ENCODE measurements at places on chromosomes 11 and 22. TPM values are rescaled to one million over a fixed set of nuclear protein-coding genes. Genes with fewer than 3 reads are reported as not detected.

Gene FOSL1
- 124 TPM for total RNA-seq

Gene CPT1B
- total RNA-seq: 52.2 TPM

Gene RCE1
- total RNA-seq: 23.3 TPM

Gene APOBEC3B
- 1.0 TPM for total RNA-seq

Gene GRIK4
- not detected for total RNA-seq

Gene TOLLIP
- 58.8 TPM for total RNA-seq

Data from MCF 10A (cell line).